NCI-H460 (cell line): ENCODE measurements at places on chromosomes 6 and 20.

GRCh38 chr6:129895692-129896091, 34.6 kb upstream of the TMEM244 start:
- DNase-seq = no peak

GRCh38 chr20:60403105-60403741, 445.0 kb downstream of the CDH26 start:
- DNase-seq = no peak

- no peak for DNase-seq
Measured at GRCh38 chr20:33744773-33745385, 13.1 kb downstream of the ZNF341 start.

DNA sequence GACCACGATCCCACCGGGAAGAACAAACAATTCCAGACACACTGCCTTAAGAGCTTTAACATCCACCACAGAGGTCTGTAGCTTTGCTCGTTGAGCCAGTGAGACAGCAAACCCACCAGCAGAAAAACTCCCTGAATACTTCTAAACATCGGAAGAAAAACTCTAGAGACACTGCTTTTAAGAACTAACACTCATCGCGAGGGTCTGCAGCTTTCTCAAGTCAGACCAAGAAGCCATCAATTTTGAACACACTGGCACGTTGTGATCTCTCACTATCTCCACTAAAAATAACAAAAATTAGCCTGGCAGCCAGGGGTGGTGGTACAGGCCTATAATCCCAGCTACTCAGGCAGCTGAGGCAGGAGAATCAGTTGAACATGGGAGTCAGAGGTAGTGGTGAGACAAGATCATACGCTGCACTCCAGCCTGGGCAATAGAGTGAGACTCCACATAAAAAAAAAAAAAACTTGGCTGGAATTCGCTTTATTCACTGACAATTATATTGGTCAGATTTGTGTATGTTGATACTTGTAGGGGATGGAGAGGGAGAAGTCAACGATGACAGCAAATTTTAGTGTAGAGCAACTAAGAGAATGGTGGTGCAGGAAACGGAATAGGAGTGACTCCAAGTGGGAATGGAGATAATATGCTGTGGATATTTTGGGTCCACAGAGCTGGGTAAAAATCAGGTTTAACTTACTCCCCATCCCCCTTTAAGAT, 860 bp upstream of the TMEM14C start:
- no peak for DNase-seq

- no peak for DNase-seq
Measured at GRCh38 chr6:19781269-19781668, 55.9 kb upstream of the ID4 start.

DNA sequence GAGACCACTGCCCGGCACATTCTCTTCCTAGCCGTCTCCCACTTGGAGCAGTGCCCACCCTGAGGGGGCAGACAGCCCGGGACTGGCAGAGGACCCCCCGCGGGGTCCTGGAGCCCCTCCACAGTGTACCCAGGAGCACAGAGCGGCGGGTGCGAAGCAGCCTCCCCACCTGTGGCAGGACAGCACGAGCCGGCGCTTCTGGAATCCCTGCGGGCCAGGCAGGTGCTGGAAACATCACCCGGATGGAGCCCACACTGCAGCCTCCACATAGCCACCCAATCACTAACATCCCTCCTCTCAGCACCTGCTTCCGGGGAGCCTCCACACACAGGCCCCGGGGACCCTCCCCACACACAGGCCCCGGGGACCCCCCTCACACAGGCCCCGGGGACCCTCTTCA, 18.7 kb downstream of the GATA5 start:
- DNase-seq = no peak
